ENCODE measurements at places on chromosomes 3 and 15. TPM values are rescaled to one million over a fixed set of nuclear protein-coding genes. Genes with fewer than 3 reads are reported as not detected.
A peak's percentile ranks its signal among the peaks of the same experiment; 100 is the strongest.

DNA sequence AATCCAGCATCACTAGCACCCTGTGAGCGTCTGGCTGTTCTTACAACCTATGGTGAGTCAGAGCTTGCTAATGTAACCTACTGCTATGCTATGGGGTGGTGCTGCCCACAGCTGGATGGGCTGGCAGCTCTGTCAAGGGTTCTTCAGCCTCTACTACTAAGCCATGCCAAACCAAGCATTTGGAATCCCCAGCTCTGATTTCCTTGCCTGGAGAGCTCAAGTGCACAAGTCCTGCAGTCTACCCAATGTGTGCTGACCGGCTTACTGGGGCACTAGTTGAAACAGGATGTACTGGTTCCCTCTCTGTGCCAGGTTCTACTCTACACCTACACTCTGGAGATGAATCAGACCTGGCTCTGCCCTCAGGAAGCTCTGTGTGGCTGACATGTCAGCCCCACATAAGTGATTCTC, 4.2 kb downstream of the TEX264 start:
- no peak for DNase-seq

DNA sequence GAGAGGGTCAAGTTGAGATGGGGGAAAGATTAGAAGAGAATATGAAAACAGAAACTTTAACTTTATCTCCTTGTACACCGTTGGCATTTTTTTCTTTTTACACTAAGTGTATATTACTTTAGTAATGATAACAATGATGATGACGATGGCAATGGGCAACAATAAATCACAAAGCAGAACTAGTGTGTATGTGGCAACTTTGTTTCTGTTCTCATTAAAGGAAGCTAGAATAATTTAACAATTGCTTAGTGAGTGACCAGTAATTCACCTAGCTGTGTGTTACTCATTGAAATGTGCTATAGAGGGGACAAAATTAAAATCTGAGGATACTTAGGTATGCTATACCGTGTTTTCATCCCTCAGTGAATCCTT, 318.5 kb upstream of the TBL1XR1 start:
- DNase-seq, result no peak

DNA sequence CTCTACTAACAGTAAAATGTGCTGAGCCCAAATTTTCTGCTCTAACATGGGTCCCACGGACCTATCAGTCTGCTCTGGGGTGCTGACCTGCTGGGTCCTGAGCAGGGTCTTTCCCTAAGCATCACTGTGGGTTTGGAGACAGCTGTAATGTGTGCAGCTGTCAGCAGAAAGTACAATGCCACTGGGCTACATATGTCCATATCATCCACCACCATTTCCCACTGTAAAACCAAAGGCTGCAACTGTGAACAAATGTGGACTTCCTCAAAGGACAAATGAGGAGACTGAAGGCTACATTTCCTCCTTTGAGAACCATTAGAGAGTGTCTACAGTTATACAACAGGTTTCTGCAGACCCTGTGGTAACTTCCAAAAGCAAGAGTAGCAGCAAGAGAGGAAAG, 33.8 kb upstream of the IP6K2 start:
- no peak for DNase-seq

The RAB27A gene
- 28.6 TPM for total RNA-seq

DNA sequence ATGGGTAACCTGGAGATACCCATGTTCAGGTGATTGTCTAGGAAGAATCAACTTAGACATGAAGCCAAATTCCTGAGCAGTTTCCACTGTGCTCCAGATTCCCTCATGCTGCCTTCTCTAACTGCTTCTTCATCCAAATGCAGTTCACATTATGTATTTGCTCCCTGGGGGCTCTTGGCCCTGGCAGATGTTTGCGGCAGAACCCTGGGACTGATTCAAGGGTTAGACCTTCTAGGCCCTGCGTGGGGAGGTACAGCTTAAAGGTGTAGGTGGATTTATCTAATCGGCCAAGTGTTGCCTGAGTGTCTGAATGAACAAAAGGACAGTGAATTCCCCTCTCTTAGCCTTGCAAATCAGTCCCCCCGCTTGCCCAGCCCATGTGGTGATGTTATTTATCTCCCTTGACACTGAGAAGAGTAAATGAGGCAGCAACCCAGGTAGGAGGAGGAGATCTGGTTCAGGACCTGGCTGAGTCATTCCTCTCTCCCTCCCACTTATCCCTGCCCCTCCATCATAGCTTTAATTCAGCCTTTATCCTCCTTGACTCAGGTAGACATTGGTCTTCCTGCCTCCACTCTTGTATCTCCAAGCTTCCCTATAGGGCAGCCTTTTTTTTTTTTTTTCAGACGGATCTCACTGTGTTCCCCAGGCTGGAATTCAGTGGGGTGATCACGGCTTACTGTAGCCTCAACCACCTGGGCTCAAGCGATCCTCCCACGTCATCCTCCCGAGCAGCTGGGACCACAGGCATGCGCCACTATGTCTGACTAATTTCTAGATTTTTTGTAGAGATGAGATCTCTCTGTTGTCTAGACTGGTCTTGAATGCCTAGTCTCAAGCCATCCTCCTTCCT, 54.8 kb downstream of the MAGEF1 start:
- no peak for DNase-seq

The CHRM5 gene
- not detected for total RNA-seq

GRCh38 chr15:70427167-70428120, 329.7 kb upstream of the TLE3 start:
- DNase-seq, result no peak

The APPL1 gene
- 62.0 TPM for total RNA-seq

The PLSCR5 gene
- not detected for total RNA-seq

DNA sequence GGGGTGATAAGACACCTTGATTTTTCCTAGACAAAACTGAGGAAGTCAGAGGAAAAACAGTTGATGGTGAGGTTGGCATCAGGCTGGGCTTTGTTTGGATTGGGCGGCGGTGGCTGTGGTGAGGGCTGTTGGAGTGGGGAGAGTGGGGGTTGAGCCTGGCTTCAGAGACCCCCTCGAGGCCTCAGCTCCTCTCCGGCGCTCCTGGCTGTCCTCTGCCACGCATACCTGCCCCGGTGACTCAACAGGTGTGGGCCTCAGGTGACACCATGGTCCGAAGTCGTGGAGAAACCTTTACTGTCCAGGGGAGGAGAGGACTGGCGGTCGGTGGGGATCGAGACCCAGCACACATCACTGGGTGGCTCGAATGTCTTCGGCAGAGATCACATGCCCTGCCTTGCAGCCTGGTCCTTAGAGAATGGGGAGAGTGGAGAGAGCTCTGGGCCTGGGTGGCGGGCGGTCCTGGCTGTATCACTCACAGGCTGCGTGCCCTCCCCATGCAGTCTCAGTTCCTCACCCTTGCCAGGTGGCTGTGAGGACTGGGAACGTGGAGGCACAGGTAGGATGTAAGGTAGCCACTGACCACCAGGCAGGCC, 2.6 kb downstream of the APBA2 start:
- DNase-seq, result no peak

- DNase-seq, result no peak
Measured at GRCh38 chr15:71328453-71328852, 213.2 kb downstream of the THSD4 start.

DNA sequence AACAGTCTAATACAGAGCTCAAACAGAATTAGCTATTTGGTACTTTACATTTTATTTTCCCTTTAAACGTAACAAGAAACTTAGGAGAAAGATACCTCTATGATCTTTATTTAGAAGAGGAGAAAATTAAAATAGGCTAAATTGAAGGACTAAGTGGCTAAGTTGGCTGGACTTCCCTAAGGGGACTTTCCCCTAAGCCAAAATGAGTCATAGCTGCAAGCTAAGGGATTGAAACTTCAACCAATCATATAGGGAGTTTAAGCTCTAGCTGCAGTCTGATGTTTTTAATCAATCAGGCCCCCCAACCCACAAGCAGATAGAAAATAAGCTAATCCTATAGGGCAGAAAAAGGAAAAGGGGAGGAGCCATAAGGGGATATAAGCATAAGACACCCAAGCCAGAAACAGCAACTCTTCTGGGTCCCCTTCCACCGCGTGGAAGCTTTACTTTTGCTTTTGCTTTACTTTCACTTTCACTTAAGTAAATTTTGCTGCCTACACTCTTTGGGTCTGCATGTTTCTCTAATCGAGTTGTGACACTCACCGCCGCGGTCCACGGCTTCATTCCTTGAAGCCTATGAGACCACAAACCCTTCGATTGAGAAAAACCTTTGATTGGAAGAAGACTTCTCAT, 1108.5 kb upstream of the EPHA6 start:
- no peak for DNase-seq

DNA sequence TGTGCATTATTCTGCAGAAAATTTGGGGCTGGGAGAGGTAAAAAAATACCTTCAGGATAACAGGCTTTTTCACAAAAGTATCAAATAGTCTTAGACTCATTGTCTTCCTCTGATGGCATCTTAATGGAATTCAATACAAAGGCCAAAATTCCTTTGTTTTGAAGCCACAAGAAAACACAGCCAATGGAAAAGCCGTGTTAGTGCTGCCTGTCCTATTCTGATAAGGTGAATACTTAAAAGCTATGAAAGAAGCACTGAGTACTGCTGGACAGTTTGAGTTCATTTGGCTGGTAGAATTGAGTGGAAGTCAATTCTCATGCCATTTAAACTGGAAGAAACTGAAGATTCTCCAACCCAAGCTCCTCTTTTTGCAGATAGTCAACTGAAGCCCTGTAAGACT, 395.3 kb upstream of the TPRG1 start:
- DNase-seq, result no peak

DNA sequence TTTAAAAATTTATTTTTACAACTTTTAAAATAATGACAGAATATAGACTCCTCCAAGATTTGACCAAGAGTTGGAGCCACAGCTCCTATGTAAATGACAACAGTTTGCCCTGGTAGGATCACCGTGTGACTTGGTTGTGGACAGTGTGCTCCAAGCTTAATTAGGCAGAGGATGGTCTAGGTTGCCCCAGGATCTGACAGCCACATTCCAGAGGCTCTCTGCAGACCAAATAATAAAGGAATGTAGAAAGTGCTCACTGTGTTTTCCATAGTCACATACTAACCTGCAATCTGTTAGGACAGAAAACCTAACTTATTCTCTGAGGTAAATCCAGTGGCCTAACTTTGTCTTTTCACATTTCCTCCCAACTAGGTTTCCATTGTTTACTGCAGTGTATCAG, 59.0 kb downstream of the GPD1L start:
- DNase-seq, result no peak

- no peak for DNase-seq
Measured at GRCh38 chr15:40594429-40594836, 384 bp downstream of the KNL1 start.

The CSTA gene
- total RNA-seq, result not detected

DNA sequence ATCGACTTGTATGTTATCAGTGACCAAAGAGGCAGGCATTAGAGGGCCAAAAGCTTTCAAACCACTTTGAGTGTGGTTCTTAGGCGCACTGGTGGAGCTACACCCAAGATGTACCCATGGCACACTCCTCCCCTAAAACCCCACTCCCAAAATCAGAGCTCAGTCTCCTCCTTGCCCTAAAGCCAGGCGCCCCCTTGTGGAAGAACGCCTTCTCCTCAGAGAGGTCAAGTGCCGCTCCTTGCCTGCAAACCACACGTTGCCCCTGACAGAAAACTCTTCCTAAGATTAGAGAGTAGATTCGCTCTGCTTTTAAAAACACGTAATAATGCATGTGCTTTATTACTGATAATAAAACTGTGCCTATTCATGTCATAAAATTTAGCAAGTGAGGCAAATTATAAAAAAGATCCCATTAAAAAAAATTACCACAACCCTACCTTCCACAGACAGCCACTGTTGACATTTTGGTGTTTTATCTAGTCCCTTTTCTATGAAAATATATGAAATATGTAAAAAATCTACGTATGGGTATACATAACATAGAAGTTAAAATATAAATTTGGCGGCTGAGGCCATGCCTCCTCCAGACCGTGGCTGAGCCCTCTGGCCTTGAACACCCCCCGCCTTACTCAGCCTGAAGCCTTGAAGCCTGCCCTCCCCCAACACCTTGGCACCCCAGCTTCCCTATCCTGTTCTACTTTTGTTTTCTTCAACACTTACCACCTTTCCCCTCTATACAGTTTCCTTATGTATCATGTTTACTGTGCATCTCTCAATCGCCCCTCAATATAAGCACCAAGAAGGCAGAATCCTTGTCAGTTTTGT, 33.5 kb downstream of the BCL2L10 start:
- peak; percentile 60 for DNase-seq

The WNT5A gene
- not detected for total RNA-seq

DNA sequence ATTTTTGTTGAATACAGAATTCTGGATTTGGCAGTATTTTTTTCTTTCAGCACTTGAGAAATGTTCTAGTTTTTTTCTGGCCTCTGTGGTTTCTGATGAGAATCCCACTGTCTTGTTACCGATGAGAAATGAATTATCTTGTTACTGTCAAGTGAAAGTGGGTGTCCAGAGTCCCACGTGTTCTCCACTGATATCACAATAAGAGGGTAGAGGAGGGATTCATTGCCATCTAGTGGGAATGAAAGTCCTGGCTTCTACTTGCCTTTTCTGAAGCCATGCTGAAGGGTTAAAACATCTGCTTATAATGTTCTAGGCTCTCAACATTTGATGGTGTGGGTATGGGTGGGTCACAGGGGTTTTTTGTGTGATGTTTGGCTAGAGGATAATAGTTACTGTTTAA, 66.1 kb downstream of the SEC22A start:
- no peak for DNase-seq

DNA sequence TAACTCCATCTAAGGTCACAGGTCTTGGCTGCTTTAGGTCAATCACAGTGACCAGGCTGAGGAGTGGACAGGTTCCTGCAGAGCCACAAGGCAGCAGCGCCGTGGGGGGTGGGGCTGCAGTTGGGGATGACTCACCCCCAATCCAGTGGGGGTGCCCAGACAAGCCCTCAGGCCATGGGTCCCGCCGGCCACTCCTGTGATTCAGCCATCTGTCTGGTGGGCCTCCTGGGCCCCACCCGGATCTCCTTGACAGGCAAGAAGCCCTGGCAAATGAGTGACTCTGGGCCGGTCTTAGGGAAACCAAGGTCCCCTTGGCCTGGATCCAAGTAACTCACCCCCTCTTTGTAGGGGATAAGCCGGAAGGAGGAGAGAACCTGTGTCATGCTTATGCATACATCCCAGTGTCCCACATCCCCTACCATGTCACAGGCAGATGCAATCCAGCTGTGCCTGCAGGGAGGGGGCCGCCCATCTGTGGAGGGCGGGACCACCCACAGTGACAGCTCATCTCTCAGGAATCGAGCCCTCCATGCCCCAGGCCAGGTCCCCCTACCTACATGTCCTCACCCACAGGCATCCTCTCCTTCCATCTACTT, 495 bp upstream of the COL7A1 start:
- DNase-seq, result no peak

- no peak for DNase-seq
Measured at GRCh38 chr3:90035643-90036042, 928.2 kb downstream of the EPHA3 start.

- no peak for DNase-seq
Measured at GRCh38 chr15:61057376-61057775, 171.7 kb downstream of the RORA start.

The AADACL2 gene
- total RNA-seq, result not detected

DNA sequence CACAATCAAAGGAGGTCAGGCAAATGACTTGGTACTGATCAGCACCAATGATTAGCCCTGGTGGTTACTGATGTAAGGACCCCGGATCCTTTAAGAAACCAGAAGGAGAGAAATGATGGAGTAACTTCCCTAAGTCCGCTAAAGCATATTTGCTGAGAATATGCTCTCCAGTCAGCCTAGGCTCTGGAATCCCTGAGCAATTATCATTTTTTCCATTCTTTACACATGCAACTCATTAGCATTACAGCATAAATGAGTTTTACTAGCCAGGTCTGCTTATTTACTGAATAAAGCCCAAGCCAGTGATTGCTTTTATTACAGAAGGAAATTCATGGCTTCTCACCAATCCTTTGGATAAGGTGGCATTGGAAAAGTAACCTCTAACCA, 139.2 kb upstream of the WNT5A start:
- no peak for DNase-seq

- no peak for DNase-seq
Measured at GRCh38 chr15:63118854-63119253, 2.8 kb upstream of the LACTB start.
